Left ventricle myocardium inferior (tissue), 1 donor: ENCODE measurements at places on chromosomes 7 and 10.
A peak's percentile ranks its signal among the peaks of the same experiment; 100 is the strongest.

DNA sequence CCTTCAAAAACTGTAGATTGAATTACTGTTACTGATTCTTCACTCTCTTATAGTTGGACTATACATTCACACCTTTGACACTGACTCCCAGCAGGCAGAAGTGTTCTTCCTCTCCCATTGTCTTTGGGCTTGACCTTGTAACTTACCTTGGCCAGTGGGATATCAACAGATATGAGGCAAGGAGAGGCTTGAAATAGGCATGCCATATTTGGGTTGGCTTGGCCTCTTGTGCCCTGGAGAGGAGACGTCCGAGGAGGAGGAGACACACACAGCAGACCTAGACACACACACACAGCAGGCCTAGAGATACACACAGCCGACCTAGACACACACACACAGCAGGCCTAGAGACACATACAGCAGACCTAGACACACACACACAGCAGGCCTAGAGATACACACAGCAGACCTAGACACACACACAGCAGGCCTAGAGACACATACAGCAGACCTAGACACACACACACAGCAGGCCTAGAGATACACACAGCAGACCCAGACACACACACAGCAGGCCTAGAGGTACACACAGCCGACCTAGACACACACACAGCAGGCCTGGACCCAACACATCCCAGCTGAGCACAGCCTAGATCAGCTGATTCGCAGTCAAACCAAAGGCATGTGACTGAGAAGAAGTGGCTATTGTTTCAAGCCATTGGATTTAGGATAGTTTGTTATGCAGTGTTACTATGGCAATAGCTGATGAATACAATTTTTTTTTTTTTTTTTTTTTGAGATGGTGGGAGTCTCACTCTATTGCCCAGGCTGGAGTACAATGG, 12.5 kb upstream of the GNA12 start:
- DNase-seq: no peak

- no peak for DNase-seq
Observed at GRCh38 chr10:29680091-29680490, 45.3 kb upstream of the SVIL start.

DNA sequence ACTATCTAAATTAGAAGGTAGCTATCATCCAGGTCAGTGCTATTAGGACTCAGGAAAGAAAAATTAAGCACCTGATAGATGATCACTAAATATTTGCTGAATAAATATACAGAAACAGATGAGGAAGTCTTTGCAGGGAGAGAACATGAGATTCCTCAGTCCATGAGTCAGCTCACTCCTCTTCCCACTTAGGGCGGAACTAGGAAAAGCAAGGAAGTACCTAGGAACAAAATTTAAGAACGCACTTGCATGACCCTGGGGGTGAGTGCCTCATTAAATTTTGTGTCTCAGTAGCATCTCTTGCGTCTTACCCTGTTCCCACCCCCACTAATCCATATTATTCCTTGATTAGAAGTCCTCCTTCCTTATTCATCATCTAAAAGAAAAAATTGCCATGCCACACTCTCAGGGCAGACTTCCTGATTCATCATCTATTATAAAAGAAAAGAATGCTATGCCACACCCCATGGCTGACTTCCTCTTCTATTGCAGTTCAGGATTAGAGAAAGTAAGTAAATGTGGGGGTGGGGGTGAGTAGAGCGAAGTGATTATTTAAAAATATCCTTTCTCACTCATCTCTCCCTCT, 208.8 kb downstream of the THSD7A start:
- no peak for DNase-seq

- peak; percentile 32 for DNase-seq
Observed at GRCh38 chr7:134355927-134356326, 39.2 kb upstream of the SLC35B4 start.

GRCh38 chr10:128657548-128657947, 531.3 kb upstream of the MKI67 start:
- no peak for DNase-seq
